Ovary (tissue), 10 donors: ENCODE measurements at places on chromosomes 3 and 15. TPM values are rescaled to one million over a fixed set of nuclear protein-coding genes. Genes with fewer than 3 reads are reported as not detected.
A peak's percentile ranks its signal among the peaks of the same experiment; 100 is the strongest.

RETNLB gene
- total RNA-seq: not detected

- H3K27ac ChIP-seq: no peak overlapping the region
- H3K4me3 ChIP-seq: no peak overlapping the region
- H3K27me3 ChIP-seq: no peaks in the 10 kb centered on the region
- H3K36me3 ChIP-seq: no peaks in the 10 kb centered on the region
Observed at GRCh38 chr3:19997502-19997901, 14.6 kb downstream of the PP2D1 start.

DNA sequence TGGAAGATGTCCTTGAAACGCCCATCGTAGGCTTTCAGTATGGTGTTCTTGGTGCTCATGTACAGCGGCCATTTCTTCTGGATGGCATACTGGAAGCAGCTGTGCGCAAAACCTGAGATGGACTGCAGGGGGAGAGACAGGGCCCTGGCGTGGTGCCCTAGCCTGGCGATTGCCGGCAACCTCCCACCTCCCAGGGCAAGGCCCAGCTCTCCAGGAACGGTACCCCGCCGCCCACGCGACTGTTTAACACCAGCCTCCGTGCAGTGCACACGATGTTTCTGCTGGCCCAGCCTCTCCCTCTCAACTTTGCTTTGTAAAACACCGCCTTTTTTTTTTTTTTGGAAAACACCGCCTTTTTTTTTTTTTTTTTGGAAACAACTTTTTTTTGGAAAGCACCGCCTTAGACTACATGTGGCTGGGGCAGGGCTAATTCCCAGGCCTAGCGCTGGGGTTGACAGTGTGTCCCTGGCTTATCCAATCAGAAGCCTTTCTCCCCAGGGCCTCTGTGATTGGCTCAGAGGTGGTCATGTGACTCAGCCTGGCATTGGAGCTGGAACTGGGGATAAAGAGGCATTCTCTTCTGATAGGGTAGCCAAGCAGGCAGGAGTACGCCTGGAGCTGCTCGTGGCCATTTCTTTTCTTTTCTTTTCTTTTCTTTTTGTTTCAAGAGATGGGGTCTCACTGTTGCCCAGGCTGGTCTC is 14.7 kb downstream of the IDH2 start:
- H3K27me3 ChIP-seq: no peaks in the 10 kb centered on the region
- H3K4me3 ChIP-seq: no peak overlapping the region
- H3K36me3 ChIP-seq: no peaks in the 10 kb centered on the region
- H3K27ac ChIP-seq: peak overlapping the region; percentile 12
- DNase-seq: peak; percentile 63
- H3K4me1 ChIP-seq: peaks cover 4% of the 10 kb centered on the region

DNA sequence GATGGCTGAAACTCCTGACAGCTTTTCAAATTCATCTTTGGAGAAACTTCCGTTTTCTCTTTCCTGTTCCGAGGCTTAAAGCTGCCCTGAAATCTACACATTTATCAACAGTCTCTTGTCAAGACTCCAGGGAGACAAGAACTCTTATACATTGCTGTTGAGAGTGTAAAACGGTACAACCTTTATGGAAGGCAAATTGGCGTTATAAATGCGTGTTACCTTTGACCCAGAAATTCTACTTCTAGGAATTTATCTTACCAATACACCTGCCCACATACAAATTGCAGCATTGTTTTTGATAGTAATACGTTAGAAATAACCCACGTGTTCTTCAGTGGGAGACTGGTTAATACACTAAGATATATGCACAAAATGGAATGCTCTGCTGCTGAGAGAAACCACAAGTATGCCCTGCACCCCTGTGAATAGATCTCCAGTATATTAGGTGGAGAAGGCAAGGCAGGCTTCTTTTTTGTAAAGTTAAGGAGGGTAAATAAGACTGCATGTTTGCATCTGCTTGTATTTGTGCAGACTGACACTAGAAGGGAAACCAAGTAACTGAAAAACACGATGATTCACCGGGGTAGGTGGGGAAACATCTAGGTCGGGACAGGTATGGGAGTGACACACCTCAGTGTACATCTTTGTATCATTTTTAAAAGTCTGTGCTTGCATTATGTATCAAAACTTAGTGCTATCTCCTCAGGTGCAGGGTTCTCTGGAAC is 97.5 kb downstream of the IGF1R start:
- no peaks in the 10 kb centered on the region for H3K36me3 ChIP-seq
- H3K27me3 ChIP-seq: no peaks in the 10 kb centered on the region
- no peak overlapping the region for H3K27ac ChIP-seq
- no peak for DNase-seq
- no peak overlapping the region for H3K4me3 ChIP-seq
- peaks cover 17% of the 10 kb centered on the region for H3K4me1 ChIP-seq

GRCh38 chr3:181358562-181358961 is 353.2 kb upstream of the SOX2 start:
- no peak overlapping the region for H3K4me3 ChIP-seq
- no peak for DNase-seq
- no peaks in the 10 kb centered on the region for H3K36me3 ChIP-seq
- no peaks in the 10 kb centered on the region for H3K4me1 ChIP-seq
- no peak overlapping the region for H3K27ac ChIP-seq
- no peaks in the 10 kb centered on the region for H3K27me3 ChIP-seq

GPR62 gene
- total RNA-seq: 0.36 TPM

STRA6 gene
- total RNA-seq: 2.8 TPM

KATNBL1 gene
- total RNA-seq: 31.1 TPM

CPLX3 gene
- total RNA-seq: not detected

GRCh38 chr3:193984876-193985275 is 151.1 kb upstream of the HES1 start:
- no peak for DNase-seq
- peaks cover 7% of the 10 kb centered on the region for H3K4me1 ChIP-seq
- no peak overlapping the region for H3K4me3 ChIP-seq
- no peak overlapping the region for H3K27ac ChIP-seq
- no peaks in the 10 kb centered on the region for H3K27me3 ChIP-seq
- no peaks in the 10 kb centered on the region for H3K36me3 ChIP-seq

DNA sequence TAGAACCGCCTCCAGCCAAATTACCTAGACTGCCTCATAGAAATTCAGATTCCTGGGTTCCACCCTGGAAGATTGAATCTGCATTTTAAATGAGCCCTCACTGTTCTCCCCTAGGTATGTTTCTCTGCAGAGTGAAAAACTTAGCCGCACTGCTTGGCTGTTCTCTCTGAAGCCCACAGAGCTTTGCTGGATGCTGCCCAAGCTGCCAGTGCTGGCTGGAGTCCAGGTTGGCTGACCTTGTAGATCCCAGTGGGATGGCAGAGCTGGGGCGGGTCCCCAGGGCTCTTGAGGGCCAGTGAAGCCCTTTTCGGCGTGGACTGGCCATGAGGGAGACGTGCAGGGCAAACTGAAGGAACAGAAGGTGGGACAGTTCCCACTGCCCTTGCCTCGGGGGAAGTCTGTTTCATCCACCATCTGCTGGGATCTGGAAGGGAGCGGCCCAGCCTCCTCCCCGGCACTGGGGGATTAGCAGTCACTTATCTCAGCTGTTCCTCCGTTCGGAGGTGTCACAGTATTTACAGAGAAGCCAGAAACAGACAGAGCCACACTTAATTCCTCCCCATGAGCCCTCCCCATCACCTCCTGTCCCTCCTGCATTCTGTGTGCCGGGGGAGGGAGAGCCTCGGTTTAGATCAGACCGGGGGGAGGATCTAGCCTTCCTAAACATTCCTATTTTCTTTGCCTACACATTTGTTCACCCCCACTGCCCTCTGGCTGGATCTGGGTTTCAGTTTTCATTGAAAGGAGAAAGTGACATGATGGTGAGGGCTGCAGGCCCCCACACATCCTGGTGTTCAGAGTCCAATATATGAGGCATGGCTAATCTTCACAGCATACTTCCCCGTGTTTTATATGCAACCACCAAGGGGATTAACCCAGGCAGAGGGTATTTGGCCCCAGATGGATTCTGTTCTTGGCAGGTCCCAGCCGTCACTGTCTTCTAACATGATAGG is 4.1 kb upstream of the ACTC1 start:
- DNase-seq: no peak
- no peak overlapping the region for H3K27ac ChIP-seq

DNA sequence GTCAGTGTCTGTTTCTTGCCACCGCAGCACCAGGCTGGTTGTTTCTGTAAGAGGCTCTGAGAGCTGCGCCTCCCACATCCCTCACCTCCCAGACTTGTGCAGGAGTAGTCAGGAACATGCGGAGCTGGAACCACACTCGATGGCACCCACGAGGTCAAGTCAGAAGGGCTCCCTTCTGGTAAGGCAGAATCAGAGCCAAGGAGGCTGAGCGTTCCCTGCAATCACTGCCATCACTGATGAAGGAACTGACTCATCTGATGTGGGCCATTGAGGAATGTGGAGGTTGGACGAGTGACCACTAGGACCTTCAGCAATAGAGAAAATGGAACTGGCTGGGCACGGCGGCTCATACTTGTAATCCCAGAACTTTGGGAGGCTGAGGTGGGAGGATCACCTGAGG is 35.7 kb upstream of the BLM start:
- H3K36me3 ChIP-seq: no peaks in the 10 kb centered on the region
- H3K4me1 ChIP-seq: peaks cover 2% of the 10 kb centered on the region
- no peak for DNase-seq
- no peak overlapping the region for H3K4me3 ChIP-seq

DNA sequence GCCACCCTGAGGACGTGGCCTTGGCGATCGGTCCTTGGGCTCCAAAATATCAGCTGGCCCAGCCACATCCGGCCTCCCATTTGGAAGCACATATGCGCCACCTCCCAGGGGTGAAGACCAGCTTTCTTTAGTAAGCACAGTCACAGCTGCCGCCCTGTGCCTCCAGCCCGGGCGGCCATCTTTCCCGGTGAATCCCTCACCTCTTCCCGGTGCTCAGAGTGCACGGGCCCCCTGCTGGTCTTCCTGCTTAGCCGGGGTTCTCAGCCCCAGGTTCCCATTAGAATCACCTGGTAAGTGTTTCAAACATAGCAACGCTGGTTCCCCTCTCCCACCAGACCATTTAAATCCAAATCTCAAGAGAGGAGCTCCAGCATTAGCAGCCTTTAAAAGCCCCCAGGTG is 232.2 kb downstream of the VPS13C start:
- no peaks in the 10 kb centered on the region for H3K36me3 ChIP-seq
- H3K4me1 ChIP-seq: no peaks in the 10 kb centered on the region
- no peak overlapping the region for H3K27ac ChIP-seq
